ELF-1 (cell line): ENCODE measurements at places on chromosomes 12 and 14.
A peak's percentile ranks its signal among the peaks of the same experiment; 100 is the strongest.

GRCh38 chr12:264269-264668 lies 1.6 kb upstream of the SLC6A13 start:
- no peak for DNase-seq

DNA sequence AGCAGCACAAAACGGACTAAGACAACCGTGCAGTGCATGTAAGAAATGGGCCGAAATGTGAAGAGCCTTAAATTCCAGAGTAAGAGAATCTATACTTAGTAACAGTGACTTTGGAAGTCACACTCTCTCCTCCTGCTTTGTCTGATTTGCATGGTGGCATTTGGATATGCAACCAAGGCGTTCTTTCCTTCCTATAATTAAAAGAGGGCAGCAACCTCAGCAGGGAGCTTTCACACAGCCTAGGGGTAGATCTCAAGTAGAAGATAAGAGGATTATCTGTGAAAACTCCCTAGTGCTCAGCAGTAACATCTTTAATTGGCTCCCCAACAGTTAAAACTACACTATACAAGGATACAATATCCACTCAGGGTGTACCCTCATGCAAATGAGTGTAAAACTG lies 16.5 kb downstream of the GMFB start:
- DNase-seq = peak; percentile 63

DNA sequence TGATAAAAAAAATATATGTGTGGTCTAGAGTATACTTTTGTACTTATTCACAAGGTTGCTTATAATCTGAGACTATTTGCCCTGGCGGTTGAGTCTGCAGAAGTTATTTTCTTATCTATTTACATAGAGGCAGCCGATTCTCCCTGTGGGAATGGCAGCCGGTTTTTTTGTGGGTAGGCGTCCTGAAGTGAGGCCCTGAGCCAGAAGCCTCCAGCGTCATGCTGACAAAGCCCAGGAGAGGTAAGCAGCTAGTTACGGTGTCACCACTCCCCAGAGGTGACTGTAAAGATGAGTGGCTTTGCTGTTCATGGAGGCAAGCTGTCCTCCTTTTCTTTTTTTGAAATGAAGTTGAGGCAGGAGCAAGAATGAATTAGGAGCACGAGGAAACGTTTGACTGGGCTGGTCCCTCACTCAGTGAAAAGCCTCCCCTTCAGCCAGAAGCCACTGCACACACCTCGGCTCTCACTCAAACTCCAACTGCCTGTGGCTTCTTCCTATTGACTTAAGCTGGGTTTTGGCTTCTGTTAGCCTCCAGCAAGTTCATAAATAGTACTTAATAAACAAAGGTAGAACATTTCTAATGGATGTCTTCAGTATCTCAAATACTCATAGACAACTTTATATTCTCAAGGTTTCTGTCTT lies 21.5 kb downstream of the PAX9 start:
- no peak for DNase-seq

DNA sequence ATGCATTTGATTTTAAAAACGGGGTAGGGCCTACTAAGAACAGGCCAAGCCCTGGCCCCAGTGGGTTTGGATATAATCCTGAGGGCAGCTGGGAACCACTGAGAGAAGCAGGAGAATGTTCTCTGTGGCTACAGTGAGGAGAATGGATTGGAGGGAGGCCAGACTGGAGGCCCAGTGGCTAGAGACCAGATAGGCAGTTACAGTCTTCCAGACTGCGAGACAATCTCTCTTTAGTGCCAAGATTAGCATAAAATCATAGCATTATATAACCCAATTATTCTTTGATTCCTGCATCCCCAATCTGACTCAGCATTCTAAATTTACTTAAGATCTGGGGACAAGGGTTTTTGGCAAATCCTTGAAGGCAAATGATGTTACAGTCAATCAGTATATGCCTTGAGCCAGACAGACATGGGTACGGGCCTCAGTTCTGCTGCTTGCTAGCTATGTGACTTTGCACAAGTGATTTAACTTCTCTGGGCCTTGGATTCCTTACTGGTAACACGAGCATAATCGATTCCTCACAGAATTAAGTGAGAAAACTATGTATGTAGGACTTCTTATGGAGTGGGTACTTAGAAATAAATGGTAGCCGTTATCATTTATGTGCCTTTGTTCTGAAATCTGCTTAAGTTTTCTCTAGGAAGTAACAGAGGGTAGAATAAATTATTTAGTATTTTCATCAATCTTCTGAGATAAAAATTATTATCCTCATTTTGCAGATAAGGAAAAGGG lies 18.3 kb downstream of the NINJ2 start:
- no peak for DNase-seq

- no peak for DNase-seq
Measured at GRCh38 chr12:52662093-52662917, 10.3 kb upstream of the KRT2 start.

- peak; percentile 79 for DNase-seq
Measured at GRCh38 chr12:128387811-128388422, 120.9 kb downstream of the TMEM132C start.

- DNase-seq = no peak
Measured at GRCh38 chr12:128763395-128763794, 60.4 kb downstream of the SLC15A4 start.

GRCh38 chr12:5096241-5096924 lies 52.7 kb downstream of the KCNA5 start:
- peak; percentile 28 for DNase-seq

GRCh38 chr12:119183942-119184695 lies 5.4 kb downstream of the HSPB8 start:
- no peak for DNase-seq

GRCh38 chr14:45068396-45068795 lies 15.5 kb upstream of the PRPF39 start:
- no peak for DNase-seq

- DNase-seq = no peak
Measured at GRCh38 chr12:46904406-46905238, 78.8 kb upstream of the SLC38A4 start.

GRCh38 chr12:88303335-88303734 lies 161.2 kb downstream of the TMTC3 start:
- no peak for DNase-seq

GRCh38 chr14:44742202-44742601 lies 219.5 kb downstream of the KLHL28 start:
- no peak for DNase-seq

- peak; percentile 33 for DNase-seq
Measured at GRCh38 chr12:123571343-123571813, 13.0 kb upstream of the TMED2 start.

- DNase-seq = no peak
Measured at GRCh38 chr14:104353921-104354701, 215.7 kb downstream of the KIF26A start.

- peak; percentile 49 for DNase-seq
Measured at GRCh38 chr14:68404652-68405183, 388.1 kb downstream of the ZFP36L1 start.

- no peak for DNase-seq
Measured at GRCh38 chr12:50049254-50050118, 7.9 kb upstream of the ASIC1 start.

DNA sequence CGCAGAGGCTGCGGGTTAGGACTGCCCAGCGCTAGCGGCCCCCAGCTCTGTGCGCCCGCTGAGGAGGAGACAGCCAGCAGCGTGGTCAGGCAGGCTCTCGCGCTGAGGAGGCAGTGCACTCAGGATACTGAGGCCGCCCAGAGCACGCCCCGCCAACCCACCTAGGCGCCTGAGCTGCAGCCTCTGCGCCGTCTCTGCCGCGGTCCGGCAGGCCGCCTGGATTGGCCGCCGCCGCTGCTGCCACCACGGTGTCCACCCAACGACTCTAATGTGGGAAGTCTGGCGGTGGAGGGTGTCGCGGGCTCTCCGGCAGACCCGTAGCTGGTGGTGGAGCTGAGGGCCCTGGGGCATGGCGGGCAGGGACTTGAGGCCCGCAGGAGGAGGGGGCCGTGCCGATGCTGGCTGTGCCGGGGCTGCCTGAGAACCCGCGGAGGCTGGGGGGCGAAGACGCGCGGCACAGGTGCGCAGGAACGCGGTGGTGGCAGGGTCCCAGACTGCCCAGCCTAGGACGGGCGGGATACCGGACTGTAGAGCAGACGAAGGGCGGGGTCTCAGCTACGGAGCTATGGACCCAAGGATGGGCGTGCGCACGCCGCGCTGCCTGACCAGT lies 69.9 kb downstream of the ASCL4 start:
- DNase-seq = peak; percentile 57

DNA sequence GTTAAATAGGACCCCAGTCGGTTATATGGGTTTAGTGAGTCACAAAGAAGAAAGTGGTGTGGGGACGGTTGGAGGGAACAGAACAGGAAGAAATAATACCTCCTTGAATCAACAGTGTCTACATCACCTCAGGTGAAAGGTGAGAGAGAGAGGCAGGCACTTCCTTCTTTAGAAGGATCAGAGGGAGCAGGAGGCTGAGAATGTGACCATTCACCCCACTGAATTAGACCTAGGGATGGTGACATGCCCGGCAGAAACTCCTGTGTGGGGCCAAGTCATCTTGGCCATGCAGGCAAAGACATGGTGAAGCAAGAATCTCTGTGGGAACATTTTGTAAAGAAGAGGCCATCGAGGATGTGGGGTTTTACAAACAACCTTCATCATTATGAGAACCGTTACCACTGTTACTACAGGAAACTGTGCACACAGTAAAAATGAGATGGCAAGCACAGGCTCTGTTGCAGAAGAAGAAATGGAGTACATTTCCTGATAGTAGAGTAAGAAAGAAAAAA lies 1196.9 kb downstream of the VRK1 start:
- DNase-seq = no peak

DNA sequence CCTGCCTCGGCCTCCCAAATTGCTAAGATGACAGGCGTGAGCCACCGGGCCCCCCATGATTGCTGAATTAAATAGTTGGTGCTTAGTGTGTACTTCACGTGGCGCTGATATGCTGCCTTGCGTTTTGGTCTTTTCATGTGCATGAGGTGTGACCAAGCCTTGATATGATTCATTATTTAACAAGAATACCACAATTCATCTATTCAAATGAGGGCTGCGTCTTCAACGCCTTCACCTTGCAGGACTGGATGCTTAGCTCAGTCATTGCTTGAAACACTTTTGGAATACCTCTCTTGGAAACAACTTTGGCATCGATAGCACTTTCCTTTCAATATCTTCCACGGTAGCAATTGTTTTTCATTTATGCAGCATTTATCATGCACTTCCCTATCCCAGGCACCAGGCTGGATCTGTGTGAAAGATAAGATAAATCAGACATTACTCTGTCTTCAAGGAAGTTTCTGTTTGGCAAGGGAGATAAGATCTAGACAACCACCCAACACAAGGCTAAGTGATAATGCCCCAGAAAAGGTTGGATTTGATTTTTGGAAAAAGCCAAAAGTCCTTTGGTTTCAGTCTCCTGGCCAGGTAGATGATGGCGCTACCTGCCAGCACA lies 1.3 kb upstream of the TEAD4 start:
- no peak for DNase-seq

GRCh38 chr12:81207173-81207572 lies 129.3 kb downstream of the ACSS3 start:
- DNase-seq = peak; percentile 3

DNA sequence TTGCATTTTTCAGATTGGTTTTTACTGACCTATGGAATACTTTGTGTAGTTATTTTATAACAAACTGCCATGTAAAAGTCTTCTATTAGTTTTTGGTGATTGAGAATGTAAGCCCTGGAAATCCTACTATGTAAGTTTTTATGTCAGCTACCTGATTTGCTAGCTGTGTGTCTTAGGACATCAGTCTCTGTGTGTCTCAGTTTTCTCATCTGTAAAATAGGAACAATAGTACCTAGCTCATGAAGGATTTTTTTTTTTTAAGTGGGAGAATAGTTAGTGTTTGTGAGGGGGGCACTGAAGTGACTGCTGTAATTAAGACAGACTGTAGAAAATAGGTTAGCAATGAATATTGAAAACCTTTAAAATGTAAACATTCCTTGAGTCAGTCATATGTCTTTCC lies 51.9 kb upstream of the KCNMB4 start:
- DNase-seq = no peak

GRCh38 chr14:89753828-89754412 lies 200.6 kb downstream of the EFCAB11 start:
- DNase-seq = no peak

DNA sequence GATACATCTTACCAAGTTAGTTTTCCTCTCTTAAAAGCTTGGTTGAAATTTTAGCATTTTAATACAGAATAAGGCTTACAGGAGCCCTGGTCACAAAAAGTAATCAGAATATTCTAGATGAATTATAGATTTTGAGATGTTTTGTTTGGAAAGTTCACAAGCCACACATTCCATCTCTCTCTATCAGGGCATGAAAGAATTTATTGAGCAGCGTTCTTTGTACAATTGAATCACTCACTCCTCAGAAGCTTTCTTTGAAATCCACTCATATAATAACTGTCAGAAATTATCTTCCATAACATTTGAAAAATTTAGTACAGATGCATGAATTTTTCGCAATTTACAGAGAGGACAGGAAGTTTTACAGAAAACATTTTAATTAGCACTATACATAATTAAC lies 938.6 kb upstream of the MDGA2 start:
- DNase-seq = no peak

DNA sequence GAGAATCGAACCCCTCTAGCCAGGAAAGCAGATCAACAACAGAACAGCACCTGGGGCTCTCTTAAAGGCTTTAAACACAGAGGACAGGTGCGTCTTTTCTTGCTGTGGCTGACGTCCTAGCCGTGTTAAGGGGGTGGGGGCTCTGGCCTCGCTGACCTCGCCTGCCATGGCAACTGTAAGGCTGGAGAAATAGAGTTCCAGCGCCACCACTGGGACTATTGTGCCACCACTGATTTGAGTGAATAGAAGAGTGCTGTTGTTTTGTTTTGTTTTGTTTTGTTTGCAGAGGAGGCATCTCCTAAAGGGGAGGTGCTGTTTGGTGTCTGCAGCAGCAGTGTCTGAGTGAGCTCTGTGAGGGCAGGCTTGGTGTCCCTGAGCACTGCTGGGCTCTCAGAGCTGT lies 34.2 kb upstream of the PRMT8 start:
- DNase-seq = peak; percentile 80

DNA sequence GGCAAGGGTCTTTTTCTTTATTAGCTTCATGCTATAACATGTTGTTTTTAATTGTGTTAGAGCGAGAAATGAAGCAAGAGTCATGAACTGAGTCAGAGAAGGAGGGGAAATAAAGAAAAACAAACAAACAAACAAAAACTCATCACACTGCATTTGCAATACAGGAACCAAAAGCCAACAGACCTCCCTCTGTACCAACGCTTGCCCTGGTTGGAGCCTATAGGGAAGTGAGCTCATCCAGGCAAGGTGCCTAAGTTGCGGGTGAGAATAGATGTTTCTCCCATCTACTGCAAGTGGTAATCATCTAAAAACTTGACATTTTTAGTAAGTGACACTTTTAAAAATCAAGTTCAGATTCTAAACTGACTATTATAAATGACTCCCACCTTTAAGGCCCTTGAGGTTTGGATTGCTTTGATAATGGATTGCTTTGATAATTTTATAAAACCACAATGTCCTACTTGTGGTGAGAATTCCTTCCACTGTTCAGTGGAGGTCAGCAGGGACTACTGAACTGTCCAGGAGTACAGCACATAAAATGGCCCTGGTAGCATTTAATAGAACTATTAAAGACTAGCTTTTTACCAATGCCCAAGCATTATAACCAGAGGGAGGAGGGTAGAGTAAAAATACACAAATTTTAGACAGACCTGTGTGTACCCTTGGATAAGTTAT lies 31.3 kb downstream of the SLC38A1 start:
- no peak for DNase-seq

GRCh38 chr12:66137937-66138336 lies 7.4 kb upstream of the LLPH start:
- DNase-seq = no peak
